ENCODE measurements at places on chromosomes 1 and 21.

DNA sequence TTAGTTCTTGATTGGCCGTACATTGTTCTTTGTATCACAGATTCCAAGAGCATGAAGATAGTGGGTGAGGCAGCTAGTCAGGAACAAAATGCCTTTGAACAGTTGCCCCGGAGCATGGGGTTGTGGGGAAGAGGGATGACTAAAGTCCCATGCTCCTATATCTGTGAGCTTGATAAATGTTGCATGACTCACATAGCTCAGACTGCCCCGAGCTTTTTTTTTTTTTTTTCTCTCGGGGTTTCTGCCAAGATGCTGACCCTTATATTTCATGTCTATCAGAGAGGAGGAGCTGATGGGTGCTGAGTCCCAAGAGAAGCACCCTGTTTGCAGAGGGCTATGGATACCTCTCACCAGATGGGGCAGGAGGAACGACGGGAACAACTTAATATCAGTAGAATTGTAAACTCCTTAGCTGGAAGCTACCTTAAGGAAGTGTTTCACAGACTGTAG, 40.6 kb downstream of the SRRM1 start:
- DNase-seq, result no peak

DNA sequence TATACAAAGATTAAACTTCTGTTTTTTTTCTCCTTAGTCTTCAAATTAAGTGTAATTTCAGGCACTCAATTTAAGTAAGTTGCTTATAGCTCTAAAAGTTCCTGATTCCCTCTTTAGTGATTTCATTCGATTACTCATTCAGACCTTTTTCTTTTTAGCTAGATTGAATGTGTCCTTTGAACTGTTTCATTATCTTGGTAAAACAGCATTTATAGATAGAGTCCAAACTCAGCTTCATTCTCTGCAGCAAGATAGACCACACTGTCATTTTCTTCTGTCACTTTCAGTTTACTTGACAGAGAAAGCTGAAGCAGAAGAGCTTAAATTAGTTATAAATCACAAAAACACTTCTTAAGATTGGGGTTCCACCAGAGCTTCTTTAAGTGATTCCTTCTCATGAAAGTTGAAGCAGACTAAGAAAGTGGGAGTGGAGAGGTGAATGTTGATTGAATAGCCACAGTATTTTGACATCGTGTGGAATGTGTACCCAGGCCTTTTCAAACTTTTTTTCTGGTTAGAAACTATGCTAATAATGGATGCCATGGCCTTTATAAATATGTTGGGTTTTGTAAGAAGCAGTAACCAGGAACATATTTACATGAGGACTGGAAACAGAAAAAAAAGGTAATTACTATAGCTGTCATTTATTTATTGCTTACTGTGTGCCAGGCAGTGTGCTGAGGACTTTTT, 52.2 kb downstream of the ZBTB40 start:
- DNase-seq, result no peak

DNA sequence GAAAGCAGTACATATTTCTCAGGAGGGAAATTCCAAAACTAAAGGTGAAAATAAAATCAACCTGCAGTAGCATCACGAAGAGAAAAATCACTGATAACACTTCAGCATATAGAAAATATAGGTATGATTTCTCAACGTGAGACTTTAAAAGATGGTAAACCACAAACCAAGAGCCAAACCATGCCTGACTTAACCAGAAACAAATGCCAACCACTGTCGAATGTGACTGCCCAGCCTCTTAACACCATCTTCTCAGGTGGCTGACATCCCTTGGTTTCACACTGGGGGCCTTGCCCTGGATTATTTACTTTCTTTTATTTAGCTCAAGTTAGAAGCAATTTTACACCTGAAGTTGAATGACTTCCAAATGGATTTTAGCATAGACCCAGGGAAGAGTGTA, 10.1 kb downstream of the HMGCS2 start:
- DNase-seq, result no peak

- DNase-seq, result no peak
Observed at GRCh38 chr1:169087876-169088275, 18.6 kb upstream of the ATP1B1 start.

DNA sequence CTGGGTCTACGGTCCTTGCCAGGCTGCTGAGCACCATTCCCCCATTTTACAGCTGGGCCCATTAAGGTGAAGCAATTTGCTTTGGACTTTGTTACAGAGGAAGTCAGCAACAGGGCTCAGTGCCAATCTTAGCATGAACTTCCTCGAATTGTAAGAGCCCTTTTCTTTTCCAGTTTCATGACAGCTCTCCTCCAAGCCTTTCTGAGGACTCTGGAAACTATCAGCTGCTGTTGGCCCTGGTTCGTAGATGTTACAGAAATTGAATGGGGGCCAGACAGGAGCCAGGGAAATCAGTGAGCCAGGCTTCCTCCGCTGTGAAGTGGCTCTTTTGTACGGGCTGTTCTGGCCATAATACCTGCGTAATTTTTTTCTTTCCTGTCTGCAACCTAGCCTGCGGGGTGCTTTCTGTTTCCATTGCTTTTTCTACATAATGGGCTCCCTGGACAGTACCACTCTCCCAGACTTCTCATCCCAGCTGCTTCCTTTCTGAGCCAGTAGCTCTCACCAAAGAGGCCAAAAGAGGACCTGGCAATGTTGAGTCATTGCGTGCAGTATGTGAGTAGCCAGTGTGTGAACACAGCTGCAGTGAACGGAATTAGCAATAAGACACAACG, 386.3 kb downstream of the DISC1 start:
- DNase-seq, result no peak

Measured in SK-N-SH (cell line).